ENCODE measurements at places on chromosomes 1 and 21.

- peak; percentile 84 for DNase-seq
Observed at GRCh38 chr1:167121375-167122120, 27.7 kb downstream of the STYXL2 start.

DNA sequence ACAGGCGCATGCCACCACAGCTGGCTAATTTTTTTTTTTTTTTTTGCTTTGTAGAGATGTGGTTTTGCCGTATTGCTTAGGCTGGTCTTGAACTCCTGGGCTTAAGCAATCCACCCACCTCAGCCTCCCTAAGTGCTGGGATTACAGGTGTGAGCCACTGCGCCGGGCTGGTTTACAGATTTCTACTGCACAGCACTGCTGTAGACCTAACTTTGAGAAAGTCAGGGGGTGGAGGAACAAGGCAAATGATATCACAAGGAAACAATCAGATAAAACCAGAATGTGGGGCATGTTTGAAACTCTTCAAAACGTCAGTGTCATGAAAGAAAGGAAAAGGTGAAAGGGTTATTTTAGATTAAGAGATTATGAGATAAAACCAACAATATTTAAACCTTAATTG is 45.3 kb downstream of the URB2 start:
- DNase-seq, result no peak

GRCh38 chr1:222995236-222995580 is 147.8 kb downstream of the TLR5 start:
- no peak for DNase-seq

- no peak for DNase-seq
Observed at GRCh38 chr1:225731491-225731890, 46.1 kb upstream of the SRP9 start.

GRCh38 chr1:246078126-246078887 is 428.8 kb downstream of the SMYD3 start:
- no peak for DNase-seq

GRCh38 chr1:89350298-89350697 is 13.6 kb upstream of the GBP6 start:
- DNase-seq, result no peak

DNA sequence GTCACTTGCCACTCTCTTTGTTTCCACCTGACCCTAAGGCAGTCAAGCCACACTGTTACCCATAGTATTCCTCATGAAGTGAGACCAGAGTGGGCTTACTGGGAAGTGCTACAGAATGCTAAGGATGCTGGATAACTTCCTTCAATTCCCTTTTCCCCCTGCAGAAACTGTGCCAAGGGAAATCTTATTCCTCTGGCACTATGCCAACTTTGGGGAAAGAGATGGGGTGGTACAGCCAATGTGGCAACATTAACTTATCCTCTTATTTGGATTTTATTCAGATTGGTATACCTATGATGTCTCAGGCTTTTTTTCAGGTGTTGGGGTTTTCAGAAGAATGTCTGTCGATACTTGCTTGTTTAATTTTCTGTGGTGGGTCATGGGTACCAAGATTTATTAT is 599.4 kb upstream of the PBX1 start:
- DNase-seq, result no peak

- DNase-seq, result no peak
Observed at GRCh38 chr1:174167265-174167803, 8.0 kb downstream of the RABGAP1L start.

DNA sequence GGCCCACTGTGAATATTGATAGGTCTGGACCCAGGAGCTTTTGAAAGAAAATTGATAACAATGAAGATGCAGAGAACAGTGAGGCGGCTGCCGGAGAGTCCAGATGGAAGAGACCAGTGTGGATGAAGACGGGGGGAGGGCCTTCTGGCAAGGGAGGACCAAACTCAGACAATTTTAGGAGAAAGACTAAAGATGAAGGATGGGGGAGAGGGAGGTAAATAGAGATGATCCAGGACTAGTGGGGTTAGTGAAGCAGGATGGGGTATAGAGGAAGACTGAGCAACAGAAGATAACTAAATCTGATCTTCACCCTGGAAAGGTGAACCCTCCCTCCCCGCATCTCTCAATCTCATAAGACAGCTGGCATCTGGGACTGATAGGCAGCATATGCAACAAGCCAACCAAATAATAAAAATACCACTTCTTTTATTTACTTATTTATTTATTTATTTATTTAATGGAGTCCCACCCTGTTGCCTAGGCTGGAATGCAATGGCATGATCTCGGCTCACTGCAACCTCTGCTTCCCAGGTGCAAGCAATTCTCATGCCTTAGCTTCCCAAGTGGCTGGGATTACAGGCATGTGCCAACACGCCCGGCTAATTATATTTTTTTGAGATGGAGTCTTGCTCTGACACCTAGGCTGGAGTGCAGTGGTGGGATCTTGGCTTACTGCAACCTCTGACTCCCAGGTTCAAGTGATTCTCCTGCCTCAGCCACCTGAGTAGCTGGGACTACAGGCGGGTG is 10.5 kb downstream of the EIF3I start:
- DNase-seq, result no peak

GRCh38 chr1:49364676-49365075 is 588.0 kb upstream of the BEND5 start:
- DNase-seq, result no peak

DNA sequence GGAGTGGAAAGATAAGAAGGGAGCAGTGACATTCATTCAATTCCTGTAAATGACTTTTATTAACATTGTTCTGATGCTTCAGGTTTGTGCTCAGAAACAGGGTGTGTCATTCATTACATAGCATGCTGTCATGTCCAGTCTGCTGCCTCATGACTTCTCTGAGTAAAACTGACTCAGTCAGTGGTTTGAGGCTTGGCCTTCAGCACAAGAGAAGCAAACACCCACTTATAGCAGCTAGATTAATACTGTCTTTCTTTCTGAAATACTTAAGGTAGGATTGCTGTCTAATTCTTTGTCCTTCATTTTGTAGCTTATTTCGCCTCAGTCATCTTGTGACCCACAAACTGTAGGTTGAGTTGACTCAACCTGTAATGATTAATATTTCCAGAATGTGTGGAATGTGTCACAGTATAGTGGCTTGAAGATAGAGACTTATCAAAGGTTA is 32.9 kb downstream of the RASAL2 start:
- DNase-seq, result no peak

DNA sequence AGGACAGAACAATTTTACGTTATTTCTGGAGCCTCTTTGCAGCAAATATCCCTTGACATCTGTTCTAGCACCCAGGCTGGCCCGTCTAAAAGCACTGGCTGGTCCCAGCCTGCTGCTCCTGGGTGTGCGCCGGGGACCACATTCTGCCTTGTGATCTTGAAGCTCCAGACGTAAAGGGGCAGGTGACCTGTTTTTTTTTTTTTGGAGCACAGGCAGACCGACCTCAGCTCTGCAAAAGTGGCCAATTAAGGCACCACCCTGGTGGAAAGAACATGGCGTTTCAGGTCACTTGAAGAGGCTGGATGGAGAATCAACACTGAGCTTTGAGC is 13.8 kb upstream of the CAMTA1 start:
- DNase-seq, result peak; percentile 27

GRCh38 chr1:5982276-5982675 is 9.9 kb downstream of the NPHP4 start:
- DNase-seq, result no peak

GRCh38 chr1:37947364-37947763 is 511 bp upstream of the INPP5B start:
- no peak for DNase-seq

DNA sequence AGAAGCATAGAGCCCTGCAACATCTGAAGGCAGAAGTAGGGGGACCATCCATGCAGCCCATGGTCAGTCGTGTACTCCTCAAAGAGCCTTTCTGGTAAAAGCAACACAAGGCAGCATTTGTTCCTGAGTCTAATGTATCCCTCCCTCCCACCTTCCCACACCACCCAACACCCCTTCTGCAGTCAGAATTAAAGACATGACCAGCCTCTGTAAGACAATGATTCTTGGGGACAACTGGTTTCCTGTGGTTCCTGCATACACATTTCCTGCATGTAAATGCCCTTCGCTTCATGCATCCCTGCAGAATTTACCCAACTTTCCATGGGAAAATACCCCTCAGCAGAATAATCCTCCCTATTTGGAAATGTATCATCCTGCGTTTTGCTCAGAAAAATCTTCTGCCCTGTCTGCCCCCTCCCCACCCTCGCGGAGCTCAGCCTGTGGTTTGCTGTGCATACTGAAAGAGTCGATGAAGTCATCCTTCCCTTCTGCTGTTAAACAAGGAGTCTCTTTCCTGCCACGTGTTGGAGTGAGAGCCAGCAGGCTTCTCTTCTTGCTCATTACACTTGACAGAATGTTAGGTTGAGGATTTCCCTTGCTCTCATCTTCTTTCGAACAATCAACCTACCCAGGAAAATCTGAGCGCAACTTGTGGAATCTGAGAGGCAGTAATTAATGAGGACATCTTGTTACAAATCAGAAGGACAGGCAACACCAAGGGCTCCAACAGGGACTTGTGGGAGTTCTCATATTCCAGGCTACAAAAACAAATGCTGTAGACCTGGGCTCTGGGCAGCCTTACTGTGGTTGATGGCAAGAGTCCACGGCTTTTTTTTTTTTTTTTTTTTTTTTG is 4.7 kb downstream of the TNN start:
- DNase-seq, result peak; percentile 72

DNA sequence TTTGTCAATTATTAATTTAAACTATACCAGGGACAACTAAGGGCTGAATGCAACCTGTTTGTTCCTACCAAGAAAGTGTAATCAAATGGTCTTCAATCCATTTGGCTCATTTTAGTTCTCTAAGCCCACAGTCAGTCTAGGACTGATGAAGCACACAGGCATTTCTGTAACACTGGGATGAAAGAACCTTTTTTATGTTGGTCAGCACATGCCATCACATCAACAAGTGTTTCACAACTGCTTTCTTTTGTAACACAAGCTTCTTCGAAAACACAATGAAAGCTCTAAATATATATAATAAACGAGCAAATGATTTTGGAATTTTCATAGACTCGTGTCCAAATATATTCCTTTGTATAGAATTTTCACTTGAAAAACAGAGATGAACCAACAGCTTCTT is 28.8 kb downstream of the HEATR1 start:
- no peak for DNase-seq

- DNase-seq, result no peak
Observed at GRCh38 chr1:165420655-165421054, 24.3 kb downstream of the RXRG start.

DNA sequence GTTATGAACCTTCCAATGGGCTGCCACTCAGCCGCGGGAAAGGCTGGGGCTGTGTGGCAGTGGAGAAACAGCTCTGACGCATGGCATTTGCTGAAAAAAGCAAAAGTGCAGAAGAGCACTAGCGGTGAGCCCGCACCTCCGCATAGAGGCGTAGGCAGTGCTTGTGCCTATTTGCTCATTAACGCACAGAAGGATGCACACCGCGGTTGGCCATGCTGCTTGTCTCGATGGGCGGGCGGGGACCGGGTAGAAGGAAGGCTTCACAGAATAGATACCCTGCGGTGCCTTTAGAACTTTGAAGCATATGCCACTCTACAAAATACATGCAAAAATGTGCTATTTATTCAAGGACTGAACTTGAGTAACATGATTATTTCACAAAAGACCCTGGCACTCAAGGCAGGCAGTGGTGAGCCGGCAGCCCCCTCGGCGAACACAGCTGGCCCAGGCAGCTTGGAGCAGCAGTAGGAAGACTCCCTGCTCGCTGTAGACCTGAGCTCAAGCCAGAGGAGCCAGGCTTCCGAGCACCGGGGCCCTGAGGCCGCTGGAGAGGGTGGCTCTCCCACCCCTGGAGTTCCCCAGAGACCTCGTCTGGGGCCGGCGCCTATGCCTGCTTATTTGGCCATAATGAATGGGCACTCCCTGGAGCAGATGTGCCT is 71.5 kb downstream of the SIK1 start:
- peak; percentile 73 for DNase-seq

DNA sequence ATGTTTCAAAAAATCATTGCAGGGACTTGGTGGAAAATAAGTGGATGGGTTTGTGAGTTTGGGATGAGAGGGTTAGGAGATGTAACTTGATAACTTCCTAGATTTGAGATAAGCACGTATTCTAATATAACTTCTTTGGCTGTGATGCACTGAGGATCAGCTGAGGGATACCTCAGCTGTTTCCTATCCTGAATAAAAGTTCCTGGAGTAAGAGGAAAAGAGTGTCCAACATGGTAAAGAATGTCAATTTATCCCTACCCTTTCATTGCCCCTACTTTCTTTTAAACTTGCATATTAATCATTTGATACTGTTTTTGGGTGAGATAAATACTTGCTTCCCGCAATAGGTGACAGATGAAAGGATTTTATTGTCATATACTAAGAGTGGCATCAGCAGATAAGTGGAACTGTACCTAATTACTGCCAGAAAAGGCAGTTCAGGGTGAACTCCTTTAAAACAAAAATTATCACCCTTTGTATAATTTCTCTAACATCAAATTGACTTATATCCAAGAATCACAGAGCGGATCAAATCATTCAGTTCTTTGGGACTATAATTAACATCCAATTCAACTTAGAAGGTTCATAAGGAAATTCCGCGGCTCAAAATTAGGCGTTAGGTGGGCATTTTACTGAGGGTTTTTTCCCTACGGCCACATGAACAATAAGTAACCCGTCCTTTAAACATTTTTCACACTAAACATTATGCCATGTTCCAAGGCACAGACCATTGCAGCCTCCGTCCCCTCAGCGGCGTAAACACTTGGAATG is 1.4 kb upstream of the SUCO start:
- no peak for DNase-seq

GRCh38 chr1:175511496-175511895 is 231.9 kb downstream of the TNR start:
- DNase-seq, result no peak

DNA sequence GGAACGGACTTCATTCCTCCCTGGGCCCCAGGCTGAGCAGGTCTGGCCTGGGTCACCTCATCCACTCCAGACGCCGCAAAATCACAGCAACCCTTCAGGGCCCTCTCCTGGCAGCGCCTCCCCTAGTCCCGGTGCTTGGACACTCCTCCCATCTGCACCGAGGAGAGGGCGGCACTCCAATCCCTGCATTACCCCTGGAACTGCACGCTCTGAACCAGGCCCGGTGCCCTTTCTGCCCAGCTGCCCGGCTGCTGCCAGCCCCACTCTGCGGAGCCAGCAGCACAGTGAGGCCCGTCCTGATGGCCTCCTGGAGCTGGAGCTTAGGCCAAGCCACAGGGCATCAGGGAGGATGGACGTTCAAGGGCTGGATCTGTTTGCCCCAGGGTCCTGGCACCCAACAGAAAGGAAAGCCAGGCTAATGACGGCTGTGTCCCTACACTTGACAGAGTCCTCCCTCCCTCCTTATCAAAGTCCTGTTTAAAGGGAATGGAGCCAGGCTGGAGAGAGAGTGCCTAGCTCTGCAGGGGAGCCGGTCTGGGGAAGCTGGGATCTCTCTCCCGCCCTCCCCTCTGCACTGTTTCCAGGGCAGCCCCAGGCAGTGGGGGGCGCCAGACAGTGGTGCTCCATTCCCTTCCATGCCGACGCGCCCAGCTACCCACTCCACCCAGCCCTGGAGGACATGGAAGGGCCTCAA is 12.7 kb downstream of the COL6A2 start:
- DNase-seq, result no peak
